Naive thymus-derived CD8-positive, alpha-beta T cell (primary cell): ENCODE measurements at places on chromosomes 12 and 14. TPM values are rescaled to one million over a fixed set of nuclear protein-coding genes. Genes with fewer than 3 reads are reported as not detected.
A peak's percentile ranks its signal among the peaks of the same experiment; 100 is the strongest.

The HOXC12 gene
- not detected for polyA plus RNA-seq

The CPNE8 gene
- 0.80 TPM for polyA plus RNA-seq

The DAAM1 gene
- 4.9 TPM for polyA plus RNA-seq

The L3HYPDH gene
- polyA plus RNA-seq: 1.8 TPM

The NTN4 gene
- not detected for polyA plus RNA-seq

The FGD6 gene
- polyA plus RNA-seq: 0.16 TPM

- no peak for DNase-seq
Measured at GRCh38 chr14:32697704-32698103, 241.0 kb upstream of the NPAS3 start.

- DNase-seq: no peak
Measured at GRCh38 chr12:108352591-108352990, 13.5 kb upstream of the CMKLR1 start.

DNA sequence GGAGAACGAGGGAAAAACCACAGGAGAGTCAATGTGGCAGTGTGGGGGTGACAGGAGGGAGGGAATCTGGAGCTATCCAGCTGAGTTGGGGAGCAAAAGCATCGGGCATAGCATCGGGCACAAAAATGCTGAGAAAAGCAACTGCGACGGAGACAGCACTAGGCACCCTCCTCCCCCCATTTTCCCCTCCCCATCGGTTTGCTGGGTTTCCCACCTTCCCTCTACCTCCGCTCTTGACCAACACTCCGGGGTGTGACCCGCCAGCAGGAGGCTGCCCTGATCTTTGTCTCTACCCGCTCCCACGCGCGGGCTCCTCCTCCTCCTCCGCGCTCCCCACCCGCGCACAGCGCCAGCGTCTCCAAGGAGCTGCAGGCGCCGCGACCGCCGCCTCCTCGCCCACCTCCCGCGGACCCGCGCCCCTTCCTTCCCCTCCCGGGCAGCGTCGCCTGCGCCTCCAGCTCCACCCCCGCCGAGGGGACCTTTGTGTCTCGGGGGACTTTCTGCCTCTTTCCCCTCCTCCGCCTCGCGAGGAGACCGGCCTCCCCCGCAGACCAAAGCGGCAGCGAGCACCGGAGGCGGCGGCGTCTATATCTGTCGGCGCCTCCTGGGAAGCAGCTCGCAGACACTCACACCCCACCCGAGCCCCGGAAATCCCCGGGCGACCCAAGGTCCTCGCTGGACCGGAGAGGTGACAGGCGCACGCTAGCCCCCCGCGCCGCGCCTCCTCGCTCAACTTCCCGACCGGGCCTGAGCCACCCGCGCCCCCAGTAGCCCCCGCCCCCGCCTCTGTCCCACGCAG is 920 bp downstream of the CDK17 start:
- peak; percentile 75 for DNase-seq

DNA sequence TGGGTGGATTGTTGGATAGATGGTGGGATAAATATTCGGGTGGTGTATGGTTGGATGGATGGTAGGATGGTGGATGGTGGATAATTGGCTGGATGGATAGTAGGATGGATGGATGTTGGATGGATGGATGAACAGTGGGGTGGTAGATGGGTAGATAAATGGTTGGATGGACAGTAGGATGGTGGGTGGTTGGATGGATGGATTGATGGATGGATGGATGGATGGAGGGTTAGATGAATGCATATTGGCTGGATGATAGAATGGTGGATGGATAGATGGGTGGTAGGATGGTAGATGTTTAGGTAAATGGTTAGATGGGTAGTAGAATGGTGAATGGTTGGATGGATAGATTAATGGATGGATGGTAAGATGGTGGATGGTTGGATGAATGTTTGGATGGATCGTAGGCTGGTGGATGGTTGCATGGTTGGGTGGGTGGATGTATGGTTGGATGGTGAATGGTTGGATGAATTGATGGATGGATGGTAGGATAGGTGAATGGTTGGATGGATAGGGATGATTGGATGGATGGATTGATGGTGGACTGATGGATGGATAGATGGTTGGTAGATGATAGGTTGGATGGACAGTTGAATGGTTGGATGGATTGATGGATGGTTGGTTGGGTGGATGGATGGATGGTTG is 23.6 kb downstream of the ZBTB42 start:
- DNase-seq: no peak

DNA sequence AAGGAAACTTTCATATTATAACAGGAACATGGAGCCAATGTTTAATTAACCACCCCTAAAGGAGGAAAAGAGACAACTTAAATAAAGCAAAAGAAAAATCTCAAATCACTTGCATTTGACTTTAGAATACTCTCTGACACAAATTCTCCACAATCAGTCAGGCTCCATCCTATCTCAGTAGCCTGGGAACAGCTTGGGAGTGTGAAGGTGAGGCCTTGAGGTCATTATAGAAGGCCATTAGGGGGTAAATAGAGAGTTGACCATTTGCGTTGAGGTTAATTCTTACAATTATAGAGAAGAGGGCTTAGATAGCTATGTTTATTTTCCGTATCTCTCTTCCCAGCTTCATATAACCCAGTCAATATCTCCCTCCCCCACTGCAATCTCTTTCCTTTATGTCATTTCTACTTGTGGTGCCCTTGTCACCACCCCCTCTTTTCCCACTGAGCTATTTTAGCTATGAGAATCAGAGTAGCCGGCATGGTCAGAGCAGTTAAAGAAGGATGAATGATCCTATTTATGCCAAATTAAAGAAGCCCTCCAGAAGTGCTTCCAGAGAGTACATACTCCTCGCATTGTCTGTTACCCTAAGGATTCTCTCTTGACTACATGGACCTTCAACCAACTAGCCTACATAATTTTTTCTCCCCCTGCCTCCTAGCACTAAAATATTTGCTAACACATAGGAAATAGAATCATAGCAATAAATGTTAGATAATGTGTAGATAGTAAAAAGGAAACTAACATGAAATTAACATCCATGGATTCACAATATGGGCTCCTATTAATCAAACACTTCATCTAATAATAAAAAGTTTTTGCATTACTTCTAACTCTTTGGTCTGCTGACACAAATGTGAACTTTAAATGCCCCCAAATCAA is 135.2 kb upstream of the KRR1 start:
- DNase-seq: no peak

- no peak for DNase-seq
Measured at GRCh38 chr12:52655251-52655650, 3.2 kb upstream of the KRT2 start.

DNA sequence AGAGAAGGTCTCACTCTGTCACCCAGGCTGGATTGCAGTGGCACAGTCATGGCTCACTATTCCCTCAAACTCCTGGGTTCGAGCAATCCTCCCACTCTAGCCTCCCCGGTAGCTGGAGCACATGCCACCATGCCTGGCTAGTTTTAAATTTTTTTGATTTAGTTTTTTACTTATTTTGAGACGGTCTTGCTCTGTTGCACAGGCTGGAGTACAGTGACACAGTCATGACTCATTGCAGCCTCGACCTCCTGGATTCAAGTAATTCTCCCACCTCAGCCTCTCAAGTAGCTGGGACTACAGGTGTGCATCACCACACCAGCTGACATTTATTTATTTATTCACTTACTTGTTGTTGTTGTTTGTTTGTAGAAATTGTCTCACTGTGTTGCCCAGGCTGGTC is 22.2 kb upstream of the DIP2B start:
- no peak for DNase-seq
